Stimulated activated CD4-positive, alpha-beta T cell treated with anti-CD3 and anti-CD28 coated beads, Interleukin-4, amount 100 ng/mL, for 4 hours (primary cell): ENCODE measurements at places on chromosomes 1 and 21.

- no peak for DNase-seq
Observed at GRCh38 chr1:190897233-190897632, 419.6 kb upstream of the BRINP3 start.

GRCh38 chr1:160406131-160406968, 6.0 kb downstream of the VANGL2 start:
- no peak for DNase-seq

DNA sequence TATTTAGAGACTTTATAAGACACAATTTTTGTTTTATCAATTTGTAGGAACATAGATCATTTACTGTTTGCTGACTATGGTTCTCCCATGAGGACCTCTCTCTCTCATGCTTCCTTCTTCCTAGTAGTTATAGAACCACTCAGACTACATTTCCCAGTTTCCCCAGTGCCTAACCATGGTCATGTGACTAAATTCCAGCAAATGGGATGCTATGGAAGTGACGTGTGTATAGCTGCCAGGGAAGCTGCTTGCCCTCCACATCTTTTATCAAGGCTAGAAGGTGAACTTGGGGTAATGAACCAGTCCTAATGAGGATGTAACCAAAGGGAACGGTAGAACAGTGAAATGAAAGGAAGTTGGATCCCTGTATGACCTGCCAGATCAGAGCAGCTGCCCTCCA, 184.0 kb downstream of the MIS18A start:
- DNase-seq: no peak

GRCh38 chr1:168199056-168199455, 20.3 kb downstream of the TIPRL start:
- no peak for DNase-seq

DNA sequence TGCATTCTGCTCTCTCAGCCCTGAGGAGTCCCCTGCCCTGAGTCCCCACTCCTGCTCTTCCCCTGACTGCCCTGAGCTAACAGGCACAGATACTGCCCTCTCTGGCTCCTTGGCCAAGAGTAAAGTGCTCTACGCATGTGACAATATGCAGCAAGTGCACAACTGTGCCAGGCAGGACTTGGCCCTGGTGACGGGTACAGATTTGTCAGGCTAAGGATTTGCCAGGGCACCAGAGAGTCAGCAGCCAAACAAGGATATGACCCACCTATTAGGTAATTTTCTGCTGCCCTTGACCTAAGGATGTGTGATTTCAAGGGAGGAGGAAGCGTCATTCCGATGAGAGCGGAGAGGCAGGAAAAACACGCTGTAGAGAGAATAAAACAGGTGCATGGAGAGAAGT, 339.0 kb downstream of the PTPRU start:
- DNase-seq: no peak

DNA sequence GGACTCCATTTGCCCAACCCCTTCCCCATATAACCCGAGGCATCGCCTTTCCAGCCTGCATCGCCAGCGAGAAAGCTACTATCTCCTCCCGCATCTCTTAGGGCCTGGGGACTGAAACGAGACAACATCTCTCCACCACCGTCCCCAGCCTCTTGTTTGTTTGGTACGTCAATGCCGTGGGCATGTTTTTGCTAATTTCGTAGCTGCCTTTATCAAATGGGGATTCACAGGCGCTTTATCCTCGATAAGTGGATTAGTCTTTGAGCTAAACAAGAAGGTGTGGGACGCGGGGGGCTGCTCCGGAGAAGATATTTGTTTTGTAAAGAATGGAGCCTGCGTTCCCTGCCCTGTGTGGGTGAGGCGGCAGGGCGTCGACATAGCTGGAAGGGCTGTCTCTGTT, 91.6 kb downstream of the PAX7 start:
- DNase-seq: no peak

DNA sequence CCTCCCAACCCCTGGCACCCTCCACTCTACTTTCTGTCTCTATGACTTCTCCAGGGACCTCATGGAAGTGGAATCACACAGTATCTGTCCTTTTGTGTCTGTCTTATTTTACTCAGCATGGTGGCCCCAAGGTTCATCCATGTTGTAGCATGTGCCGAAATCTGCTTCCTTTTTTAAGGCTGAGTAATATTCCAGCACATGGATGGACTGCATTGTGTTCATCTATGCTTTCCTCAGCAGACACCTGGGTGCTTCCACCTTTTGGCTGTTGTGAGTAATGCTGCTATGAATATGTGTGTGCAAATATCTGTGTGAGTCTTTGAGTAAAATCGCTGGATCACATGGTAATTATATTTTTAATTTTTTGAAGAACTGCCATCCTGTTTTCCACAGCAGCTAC, 1.6 kb upstream of the PFKL start:
- DNase-seq: no peak

DNA sequence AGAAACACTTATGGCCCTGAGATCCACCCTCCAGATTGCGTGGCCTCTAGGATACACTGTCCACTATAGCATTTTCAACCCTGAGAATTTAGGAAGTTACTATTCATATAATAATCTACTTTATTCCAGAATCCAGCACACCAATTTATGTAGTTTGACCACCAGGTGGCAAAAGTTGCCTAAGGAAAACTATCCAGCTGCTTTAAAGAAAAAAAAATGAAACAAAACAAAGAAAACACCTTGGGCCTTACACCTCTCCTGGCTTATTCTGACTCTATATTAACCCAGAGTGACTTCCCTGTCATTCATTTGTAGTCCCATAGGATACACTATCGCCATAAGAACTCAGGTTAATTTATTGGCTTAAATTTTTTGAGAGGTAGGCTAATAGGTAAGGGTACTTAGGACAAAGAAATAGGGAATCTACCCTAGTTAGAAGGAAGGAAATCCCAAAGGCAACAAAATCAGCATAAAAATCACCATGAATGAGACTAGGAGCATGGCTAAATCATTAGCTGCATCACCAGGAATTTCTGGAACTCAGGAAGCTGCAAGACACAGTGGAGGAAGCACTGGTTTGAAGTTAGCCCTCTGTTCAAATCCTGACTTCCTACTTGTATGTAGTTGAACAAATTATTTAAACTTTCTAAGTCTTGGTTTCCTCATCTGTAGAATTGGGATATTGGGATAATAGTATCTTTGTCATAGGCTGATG, 107.5 kb downstream of the SPAG17 start:
- DNase-seq: no peak

DNA sequence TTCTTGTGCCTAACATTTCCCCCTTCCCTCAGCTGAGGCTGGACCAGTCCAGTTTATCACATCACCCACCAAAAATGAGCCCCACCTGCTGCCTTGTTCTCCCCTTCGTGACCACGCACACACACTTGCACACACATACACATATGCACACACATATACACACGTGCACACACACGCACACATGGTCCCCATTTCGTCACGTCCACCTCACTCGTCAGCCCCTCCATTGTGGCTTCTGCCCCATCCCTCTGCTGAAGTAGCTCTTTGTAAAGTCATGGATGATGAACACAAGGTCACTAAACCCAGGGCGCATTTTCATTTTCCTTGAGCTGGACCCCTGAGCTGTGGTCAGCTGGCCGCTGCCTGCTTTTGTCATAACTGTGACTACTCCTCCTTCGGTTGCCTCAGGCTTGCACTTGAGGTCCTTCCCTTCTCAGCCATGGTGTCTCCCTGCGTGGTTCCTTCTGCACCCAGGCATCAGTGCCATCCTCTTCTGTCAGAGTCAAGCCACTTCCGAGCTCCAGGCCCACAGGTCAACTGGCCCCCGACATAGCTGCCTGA, 93.8 kb downstream of the SYT2 start:
- DNase-seq: no peak

- peak; percentile 92 for DNase-seq
Observed at GRCh38 chr1:213015099-213016050, at the start of gene ANGEL2. TSS of gene ANGEL2 (minus strand) at chr1:213015867. CDS start at chr1:213015671, 196 bp downstream.

DNA sequence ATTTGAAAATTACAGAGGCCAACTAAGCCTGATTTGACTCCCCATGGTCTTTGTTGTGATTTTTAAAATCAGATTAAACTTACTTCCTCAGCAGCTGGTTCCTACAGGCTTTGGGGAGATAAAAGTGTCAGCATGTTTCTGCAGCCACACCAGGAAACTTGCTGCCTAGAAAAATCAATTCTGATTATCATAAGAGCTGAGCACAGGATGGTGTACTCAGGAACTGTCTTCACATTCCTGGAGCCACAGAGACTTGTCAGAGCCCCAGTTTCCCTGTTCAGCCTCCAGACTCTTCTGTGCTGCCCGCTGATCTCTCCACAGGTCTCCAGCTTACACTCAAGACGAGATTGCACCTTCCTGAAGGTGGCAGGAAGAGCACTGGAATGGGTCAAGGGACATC, 23.9 kb downstream of the RAB3B start:
- no peak for DNase-seq

DNA sequence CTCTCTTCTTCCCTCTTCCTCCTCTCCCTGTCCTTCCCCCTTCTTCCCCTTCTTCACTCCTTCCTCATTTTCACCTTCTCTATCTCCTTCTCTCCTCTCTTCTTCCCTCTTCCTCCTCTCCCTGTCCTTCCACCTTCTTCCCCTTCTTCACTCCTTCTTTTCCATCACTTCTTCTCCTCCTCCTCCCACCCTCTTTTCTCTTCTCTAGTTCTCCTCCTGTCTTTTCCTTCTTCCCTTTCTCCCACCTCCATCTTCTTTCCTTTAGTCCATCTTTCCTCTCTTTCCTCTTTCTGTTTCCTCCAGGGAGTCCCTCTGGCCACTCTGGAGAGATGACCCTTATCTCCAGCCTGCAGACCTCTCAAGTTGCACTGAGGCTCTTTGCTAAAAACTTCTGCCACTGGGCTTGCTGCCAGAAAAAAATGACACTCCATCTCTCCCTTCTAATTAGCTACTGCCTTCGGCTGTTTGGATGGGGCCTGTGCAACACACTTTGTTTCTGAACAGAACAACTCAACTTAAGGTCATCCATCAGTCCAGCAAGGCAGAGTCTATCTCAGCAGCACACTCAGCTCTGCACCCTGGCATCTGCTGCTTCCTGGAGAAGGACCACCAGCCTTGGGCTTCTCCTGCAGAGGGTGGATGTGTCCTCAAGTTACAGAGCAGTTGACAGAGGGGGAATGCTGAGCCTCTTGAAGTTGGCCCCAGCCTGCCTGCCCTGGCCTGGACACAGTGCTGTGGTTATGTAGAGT, 538.8 kb downstream of the MATN1 start:
- DNase-seq: no peak

DNA sequence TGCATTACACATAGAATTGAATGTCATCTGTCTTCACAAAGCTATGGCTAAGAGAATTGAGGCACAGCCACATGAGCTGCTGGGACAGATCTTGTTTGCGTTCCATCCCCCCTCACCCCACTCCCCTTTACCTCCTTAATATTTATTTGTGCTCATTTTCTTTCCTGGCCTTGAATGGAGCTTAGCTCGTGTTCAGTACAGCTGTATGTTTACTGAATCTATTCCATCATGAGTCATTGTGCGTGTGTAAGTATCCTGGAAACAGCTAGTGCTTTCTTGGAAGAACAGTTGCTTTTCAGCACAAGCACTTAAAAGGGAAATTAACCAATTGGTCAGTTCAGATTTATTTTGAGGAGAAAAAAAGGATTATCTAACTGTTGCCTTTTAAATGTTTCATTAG, 14.7 kb downstream of the PROX1 start:
- DNase-seq: no peak

DNA sequence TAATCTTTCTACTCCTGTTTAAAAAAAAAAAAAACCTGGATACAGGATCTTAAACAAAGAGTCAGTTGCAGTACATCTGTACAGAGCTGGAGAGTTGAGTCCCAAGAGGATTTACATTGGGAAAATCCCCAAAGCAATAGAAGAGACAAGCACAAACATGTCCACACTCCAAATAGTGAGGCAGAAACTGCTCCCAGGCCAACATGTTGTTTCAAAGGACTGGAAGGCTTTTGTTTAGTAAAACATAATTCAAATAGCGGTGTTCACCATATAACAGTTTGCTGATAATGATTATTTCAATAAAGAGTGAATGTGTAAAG, 425.4 kb downstream of the ADGRL2 start:
- no peak for DNase-seq

GRCh38 chr1:115255154-115255553, 82.9 kb downstream of the NGF start:
- no peak for DNase-seq

- no peak for DNase-seq
Observed at GRCh38 chr1:47650205-47650604, 212.4 kb downstream of the FOXD2 start.

- DNase-seq: no peak
Observed at GRCh38 chr1:101278238-101278637, 41.4 kb downstream of the S1PR1 start.

DNA sequence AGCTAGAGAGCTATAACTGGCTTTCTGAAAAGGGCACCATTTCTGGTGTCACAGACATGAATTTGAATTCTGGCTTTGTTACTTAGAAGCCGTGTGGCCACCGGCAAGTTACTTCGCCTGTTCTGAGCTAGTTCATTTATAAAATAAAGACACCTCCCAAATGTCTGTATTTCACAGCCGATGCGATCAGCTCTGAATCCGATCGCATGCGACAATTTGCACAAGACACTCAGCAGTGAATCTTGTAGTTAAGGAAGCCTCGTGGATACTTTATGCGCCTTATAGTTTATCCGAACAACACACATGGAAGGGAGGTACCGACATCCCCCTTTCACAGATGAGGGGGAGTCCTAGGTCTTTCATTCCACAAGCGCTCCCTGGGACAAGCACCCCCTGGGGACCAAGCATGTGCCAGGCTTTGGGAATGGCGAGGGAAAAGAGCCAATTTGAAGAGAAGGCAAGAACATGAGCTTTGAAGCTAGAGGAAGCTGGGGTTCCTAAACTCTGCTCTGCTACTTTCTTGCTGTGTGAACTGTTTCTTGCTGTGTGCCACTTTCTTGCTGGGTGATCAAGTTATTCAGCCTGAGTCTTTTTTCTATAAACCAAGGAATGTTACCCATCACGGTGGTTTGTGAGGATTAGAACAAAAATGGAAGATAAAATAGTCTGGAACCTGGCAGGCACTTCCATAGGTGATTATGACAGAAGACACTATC, 3.9 kb downstream of the ID3 start:
- DNase-seq: no peak

DNA sequence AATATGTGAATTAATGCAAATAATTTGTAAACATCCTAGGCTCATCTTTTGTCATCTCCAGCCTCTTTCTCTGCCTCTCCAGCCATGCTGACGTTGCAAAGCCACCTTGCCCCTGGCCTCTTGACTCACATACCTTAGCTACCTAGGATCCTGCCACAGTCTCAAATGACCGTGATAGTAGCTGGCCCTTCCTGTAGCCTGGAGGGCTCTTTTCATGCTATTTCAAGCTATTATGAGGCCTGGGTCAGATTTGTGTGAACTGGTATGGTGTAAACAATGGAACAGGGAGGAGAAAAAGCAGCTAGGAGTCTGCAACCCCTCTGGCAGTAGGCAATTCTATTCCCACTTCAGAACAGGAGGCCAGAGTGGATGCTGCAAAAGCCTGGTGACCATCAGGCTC, 337.7 kb downstream of the DISC1 start:
- DNase-seq: no peak

DNA sequence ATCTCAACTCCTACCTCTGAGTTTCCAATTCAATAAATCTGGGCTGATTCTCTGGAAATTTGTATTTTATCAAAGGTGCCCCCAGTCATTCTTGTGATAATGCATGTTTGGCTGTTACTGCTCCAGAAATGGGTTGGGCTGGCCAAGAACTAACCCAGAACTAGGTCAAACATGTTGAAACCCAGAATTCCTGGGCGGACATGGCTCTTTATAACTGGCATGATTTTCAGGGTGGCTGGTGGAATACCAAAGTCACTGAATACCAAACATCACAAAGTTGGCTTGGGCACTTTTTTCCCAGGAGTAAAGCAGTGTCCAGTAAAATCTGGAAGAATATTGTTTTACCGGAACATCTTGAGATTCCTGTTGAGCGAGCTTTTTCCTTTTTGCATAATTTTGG, 89.4 kb upstream of the S1PR1 start:
- DNase-seq: no peak
